Hematopoietic multipotent progenitor cell treated with erythropoietin and hydrocortisone succinate and interleukin-3 and kit ligand, for 8 days (in vitro differentiated cells): ENCODE measurements at places on chromosomes 7 and 10.

DNA sequence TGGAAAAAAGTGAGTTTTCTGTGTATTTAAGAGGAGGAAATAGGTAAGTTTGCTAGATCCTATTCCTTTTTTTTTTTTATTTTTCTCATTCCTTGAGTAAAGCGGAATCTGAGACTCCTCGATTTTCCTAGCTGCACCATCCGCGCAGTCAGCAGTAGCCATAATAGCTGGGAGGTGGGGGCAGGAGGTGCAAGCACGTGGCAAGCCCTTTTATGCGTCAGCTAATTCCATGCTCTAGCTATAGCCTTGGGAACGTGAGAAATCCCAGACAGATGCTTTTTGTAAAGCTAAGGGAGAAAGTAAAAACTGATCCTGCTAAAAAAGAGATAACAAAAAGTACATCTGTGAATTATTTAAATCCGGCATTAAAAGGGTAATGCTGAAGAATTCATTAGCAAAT lies 33.2 kb upstream of the TPK1 start:
- DNase-seq, result no peak

DNA sequence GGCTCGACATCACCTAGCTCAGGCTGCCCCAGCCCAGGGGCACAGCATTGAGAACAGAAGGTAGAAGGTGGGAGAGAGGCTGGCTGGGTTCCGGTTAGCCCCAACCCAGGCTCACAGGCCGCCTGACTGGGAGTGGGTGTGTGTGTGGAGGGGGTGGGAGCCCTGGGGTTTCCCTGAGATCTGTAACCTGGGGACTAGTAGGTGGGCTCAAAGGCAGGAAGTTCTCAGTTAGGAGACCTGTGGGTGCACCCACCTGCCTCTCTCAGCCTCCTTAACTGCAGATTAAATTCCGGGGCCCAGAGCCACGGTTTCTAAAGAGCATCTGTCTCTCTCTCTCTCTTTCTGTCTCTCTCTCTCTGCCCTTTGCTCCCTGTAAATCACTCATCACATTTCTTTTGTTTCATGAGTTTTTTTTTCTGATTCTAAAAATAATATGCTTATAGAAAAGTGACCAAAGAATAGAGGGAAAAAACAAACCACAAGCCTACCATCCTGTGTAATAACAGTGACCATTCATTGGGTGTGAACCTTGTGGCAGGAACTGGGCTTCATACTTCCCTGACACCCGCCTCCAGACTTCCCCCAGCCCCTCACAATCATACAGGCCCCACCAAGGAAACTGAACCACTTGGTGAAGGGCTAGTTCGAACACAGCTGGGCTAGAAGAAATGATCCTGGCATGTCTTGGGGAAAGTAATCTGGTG lies 83.4 kb upstream of the SMNDC1 start:
- DNase-seq, result no peak

- DNase-seq, result no peak
Measured at GRCh38 chr7:6274743-6275142, 2.3 kb upstream of the CYTH3 start.

DNA sequence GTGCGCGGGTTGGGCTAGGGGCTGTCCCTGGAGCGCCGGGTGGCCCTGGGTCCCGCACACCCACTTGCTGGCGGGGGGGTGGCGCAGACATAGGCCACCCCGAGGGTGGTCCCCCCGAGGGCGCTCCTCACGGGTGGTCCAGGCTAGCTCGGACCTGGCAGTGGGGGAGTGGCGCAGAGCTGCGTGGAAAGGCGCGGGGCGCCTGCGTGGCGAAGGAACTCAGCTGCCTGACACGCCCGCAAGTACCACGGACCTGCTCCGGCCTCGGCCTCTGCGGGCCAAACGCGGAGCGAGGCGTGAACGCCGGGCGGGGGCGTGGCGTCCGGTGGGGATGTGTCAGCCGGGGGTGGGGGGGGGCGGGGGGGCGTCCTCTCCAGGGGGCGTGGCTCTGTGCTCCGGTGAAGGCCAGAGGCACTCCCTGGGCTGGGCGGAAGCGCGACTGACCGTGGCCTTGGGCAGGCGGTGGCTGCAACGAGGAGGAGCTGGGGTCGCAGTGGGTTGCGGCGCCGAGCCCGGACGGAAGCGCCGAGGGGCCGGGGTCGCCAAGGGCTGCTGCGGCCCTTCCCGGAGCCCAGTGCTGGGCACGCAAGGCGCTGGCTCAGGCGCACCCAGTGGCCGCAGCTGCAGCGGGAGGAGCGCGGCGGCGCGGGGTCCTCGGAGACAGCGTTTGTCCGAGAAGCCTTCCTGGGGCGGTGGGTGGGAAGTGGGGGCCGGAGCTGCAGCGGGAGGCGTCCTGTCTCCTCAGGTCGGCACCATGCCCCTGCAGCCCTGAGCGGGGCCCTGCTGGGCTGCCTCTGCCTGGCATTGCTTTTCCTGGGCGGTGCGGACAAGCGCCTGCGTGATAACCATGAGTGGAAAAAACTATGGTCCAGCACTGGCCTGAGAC lies 58.9 kb upstream of the NUPR2 start:
- no peak for DNase-seq

- DNase-seq, result no peak
Measured at GRCh38 chr10:132524443-132525285, 12.9 kb upstream of the INPP5A start.

DNA sequence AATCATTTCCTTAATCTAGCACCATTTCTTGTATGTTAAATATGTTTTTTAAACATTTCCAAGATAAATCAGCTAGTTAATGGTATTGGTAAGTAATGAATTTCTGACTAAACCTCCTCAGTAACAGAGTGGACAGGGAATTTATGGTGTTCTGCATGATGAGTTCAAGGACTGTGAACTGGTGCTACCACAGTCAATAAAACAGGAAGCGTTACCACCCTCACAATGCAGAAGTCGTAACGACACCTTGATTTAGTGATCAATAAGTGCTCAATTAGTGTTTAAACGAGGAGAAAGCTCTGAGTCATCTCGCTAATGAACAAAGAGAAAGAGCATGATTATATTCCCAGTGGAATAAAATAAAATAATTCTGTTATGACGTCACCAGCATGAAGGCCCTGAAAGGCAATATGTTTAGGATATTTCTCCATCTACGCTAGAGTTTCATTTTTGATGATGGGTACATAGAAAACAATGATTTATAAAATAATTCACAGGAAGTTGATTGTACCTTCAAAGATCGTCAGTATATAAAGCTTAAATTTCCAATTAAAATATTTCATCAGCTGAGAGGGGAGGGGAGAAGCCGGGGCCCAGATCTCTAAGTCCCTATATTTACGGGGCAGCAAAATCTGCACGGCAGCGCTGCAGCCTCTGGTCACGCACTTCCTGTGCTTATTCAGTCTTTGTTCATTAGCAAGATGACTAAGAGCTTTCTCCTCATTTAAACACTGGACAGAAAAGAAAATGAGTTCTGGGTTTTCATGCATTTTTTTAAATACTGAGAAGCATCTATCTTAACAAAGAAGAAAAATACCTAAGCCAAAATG lies 400.5 kb downstream of the PTPRN2 start:
- DNase-seq, result no peak

- no peak for DNase-seq
Measured at GRCh38 chr7:25014756-25015155, 34.8 kb upstream of the OSBPL3 start.

- DNase-seq, result no peak
Measured at GRCh38 chr10:56181607-56182006, 179.5 kb downstream of the ZWINT start.

GRCh38 chr7:93933156-93933555 lies 11.6 kb downstream of the GNG11 start:
- DNase-seq, result no peak

DNA sequence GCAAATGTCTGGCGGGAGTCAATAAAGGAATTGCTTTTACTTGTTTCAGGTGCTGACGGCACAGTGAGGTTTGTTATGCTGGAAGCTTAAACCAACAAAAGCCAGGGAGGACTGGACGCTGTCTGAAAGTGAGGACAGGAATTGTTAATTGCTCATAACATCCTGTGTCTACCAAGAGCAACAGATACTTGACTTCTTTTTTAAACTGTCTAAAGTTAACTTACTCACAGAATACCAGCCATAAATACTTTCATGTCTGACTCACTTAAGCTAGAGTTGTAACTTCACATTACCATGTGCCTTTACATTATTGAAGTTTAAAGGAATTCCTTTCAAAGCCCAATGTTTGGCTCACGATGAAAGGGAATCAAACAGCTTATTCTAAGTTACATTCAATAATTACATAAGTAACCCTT lies 252.7 kb upstream of the SHH start:
- no peak for DNase-seq

- DNase-seq, result no peak
Measured at GRCh38 chr7:7236041-7236440, 53.7 kb downstream of the C1GALT1 start.

GRCh38 chr10:43926371-43926770 lies 277.7 kb upstream of the ZNF32 start:
- no peak for DNase-seq

- DNase-seq, result no peak
Measured at GRCh38 chr7:70693321-70693685, 438.6 kb upstream of the GALNT17 start.

DNA sequence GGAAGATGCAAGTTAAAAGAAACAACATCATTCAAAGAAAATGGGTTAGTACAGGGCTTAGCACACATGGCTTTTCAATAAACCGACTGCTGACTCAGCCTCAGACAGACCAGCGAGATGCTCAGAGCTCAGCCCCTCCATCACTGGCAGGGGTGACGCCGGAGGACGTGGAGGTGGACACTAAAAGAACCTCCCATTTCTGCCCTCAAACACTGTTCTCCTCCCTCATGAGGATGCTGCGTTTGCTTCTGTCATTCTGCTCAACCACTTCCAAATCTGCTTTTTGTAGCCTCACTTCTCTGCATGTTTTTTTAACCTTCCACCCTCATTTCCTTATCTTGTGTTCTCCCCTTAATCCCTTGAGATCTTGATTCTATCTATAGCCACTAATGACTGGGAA lies 15.3 kb downstream of the DENND11 start:
- no peak for DNase-seq

DNA sequence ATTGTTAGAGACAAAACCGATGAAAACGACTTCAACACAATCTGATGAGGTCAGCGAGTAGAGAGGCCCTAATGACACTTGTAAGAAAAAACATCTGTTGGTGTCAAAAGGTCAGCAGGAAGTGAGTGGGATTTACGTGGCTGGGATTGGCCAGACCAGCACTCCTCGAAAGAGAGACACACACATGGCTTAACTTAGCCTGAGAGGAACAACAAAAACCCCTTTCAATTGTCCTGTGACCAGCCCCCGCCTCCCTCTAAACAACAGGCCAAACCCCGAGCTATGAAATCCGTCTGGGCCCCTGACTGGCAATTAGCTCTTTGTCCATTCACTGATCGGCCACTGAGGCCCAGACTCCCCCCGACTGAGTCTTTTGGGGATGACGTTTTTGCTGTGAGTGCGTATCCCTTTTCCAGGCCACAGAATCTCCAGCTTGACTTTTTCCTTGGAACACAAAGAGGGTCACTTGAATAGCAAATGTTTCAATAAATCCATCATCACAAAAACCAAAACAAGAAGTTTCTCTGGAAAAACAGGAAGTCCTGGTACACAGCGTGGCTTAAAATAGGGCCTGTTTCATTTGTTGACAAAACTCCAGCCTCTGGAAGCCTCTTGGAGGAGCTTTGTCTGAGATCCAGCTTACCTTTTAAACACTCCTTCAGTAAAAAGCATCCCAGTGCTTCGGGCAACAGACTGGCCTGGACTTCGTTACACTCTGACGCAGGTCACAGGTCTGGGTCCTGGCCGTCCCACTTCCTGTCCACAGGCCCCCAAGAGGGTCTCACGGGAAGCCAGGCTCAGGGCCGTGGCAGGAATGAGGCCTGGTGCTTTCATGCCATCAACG lies 103.0 kb downstream of the CTBP2 start:
- DNase-seq, result no peak

DNA sequence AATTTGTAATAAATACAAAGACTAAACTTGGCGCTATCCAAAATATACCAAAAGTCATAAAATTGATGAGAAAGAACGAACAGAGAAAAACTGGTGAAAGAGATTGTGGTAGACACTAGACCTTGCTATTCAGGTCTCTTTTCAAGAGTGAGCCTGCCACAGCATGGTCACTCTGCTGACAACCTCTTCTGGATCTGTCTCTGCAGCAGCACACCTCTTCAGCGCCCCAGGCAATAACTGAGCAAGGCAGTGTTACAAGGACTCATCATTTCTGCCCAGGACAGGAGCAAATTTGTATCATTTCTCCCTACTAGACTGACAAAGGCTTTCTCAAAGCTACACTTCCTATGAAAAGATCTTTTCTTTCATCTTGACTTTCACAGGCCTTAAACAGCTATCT lies 976.0 kb downstream of the DNAJB9 start:
- no peak for DNase-seq

DNA sequence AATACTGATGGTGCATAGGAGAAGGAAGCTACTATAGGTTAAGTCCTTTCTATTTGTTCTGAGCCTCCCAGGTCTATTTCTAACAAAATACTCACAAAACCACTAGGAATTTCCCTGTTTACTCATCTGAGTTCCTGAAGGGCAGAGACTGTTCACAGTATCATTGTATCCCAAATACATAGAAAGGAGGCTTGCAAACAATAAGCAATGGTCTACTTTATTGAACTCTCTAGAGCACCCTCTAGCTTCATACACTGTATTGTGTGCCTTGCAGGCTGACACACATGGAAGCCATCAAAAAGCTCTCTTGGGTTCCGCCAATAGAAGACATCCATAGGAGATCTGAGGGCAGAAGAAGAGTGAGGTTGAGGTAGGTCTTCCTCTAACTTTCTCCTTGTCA lies 826.1 kb downstream of the GRM8 start:
- no peak for DNase-seq

- no peak for DNase-seq
Measured at GRCh38 chr10:119701861-119702260, 24.0 kb upstream of the INPP5F start.

- DNase-seq, result no peak
Measured at GRCh38 chr7:88759230-88760135, at the start of gene ZNF804B. Gene ZNF804B, plus strand, starts transcription at chr7:88759700. Its CDS starts 277 bp downstream, at chr7:88759977.

DNA sequence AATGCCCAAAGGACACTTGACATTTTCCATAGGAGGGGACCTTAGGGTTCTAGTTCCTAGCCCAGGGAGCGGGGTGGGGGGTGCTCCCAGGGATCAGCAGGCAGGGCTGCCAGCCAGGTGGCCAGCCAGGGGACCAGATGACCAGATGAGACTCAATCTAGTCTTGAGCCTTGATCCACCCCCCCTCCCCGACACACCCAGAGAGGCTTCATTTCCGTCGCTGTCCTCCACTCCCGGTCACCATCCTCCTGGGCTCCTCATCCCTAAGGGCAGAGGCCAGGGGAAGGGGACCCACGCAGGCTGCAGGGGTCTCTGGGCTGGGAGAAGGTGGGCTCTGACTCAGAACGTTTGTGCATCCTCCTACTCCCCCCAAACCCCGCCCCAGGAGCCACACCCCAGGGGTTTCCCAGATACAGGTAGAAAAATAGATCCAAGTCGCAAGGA lies 1.0 kb downstream of the STX1A start:
- no peak for DNase-seq

- no peak for DNase-seq
Measured at GRCh38 chr10:91907914-91908336, 1.4 kb downstream of the FGFBP3 start.
